Stomach (tissue), 19 donors: ENCODE measurements at places on chromosomes 11 and 22.

DNA sequence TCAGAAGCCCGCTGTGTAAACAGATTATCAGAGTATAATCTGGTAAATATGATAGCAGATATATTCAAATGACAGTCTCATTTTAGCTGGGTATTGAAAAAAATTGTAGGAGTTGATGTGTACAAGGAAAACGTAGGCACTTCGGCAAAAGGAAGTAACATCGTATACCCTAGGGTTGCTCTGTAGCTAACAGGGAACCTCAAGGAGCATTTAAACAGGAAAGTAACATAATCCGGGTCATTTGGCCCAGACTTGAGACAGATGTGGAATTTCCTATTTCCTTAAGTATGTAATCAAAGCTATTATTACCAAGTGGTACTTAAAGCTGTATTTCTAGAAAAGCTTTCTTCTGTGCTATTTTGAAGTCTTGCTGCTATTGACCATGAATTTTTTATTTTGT is 215.6 kb downstream of the DDX10 start:
- DNase-seq = no peak

DNA sequence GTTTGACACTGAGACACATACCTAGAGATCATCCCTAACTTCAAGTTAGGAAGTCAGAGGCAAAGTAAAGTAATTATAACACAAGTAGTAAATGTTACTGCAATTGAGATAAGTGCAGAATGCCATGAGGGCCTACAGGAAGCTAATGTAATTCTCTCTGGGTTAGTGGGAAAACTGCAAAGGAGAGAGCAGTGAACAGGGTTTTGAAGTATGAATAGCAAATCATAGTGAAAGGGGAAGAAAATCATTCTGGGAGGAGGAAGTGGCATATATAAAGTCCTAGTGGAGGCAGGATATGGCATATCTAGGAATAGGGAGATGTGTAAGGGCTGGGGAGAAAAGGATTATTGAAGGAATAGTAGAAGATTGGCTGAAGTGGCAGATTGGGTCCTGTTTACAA is 27.9 kb downstream of the RNF169 start:
- no peak for DNase-seq

- no peak for DNase-seq
These were observed 32.7 kb downstream of the THOC5 start for GRCh38 chr22:29520851-29521250.

- no peak for DNase-seq
These were observed 27.0 kb downstream of the MYO7A start for GRCh38 chr11:77155082-77155475.

DNA sequence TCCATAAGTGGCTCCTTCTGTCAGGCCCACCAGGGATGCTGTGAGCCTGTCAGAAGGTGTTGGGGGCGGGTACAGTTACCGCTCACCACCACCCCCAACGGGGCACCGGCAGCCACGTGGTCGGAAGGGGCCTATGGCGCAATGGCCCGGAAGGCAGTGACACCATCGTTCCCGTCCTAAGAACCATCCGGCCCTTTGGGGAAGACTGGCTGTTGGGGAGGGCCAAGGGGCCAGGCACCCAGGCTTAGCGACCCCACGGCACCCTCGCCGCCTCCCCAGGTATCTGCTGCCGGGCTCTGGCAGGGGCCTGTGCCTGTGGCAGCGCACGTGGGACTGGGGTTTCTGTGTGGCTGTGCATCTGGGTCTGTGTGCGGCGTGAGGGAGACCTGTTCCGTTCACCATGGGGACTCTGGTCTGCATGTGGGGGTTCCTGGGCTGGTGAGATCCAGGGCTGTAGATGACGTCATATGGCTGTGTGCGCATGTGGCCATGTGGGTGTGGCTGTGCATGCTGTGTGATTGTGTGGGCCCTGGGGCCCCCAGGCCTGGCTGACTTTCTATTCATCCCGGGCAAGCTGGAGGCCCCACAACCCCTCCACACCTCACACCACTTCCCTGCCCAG is 717 bp downstream of the OSM start:
- DNase-seq = peak; percentile 68

DNA sequence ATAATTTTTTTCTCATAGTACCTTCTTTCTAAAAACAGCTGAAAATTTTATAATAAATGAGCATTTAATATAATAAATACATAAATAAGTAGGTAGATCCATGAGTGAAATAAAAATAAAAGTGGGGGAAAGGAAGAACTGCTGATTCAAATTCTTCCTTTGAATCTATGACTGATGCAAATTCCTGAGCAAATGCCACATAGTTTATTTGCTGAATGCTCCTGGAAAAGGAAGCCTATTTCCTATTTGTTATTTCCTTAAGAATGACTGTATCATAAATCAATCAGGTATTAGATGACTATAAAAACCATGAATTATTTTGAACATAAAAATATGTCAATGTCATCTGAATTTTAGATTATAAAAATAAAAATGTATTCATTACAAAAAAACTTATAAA is 16.6 kb downstream of the BTBD10 start:
- no peak for DNase-seq

GRCh38 chr11:34271727-34272126 is 86.1 kb downstream of the ABTB2 start:
- no peak for DNase-seq

- DNase-seq = no peak
These were observed 10.4 kb upstream of the MRGPRD start for GRCh38 chr11:68990995-68991780.

- peak; percentile 18 for DNase-seq
These were observed 76.4 kb downstream of the GGTLC2 start for GRCh38 chr22:22720724-22721261.

GRCh38 chr11:12137005-12137690 is 26.8 kb downstream of the MICAL2 start:
- DNase-seq = peak; percentile 51

GRCh38 chr22:36838119-36839030 is 21.5 kb upstream of the PVALB start:
- DNase-seq = no peak

DNA sequence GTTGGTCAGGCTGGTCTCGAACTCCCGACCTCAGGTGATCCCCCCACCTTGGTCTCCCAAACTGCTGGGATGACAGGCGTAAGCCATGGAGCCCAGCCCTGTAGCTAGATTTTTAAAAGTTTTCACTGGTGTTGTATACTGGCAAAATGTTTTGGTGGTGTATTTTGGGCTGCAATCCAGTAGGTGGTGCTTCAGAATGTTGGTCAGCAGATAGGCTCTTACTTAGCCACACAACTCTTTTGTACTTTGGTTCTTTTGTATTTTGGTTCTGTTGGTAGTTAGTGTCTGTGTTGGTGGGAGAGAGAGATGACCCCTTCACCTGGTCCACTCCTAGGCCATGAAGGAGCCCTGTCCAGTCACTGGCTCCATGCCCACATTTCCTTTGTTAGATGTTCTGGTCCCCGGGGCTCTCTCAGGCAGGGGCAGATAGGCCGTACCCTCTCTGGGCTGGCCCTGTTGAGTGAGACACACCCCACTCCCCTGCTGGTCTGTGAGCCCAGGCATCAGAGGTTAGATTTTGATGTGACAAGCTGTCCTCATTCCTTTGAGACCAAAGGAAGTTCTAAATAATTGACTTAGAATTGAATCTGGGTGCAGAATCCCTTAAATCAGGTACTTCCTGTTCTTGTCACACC is 123.8 kb downstream of the DDX10 start:
- peak; percentile 24 for DNase-seq

DNA sequence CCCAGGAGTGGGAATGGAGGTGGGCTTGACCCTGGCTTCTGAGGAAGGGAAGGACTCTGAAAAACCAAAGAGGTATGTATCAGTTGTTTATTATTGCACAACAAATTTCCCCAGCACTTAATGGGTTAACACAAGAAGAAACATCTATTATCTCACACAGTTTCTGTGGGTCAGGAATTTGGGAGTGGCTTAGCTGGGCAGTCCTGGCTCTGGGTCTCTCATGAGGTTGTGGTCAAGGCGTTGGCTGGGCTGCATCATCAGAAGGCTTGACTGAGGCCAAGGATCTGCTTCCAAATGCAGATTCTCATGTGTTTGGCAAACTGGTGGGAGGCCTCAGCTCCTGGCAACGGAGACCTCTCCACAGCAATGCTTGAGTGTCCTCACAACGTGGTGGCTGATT is 17.5 kb upstream of the SMIM38 start:
- no peak for DNase-seq

DNA sequence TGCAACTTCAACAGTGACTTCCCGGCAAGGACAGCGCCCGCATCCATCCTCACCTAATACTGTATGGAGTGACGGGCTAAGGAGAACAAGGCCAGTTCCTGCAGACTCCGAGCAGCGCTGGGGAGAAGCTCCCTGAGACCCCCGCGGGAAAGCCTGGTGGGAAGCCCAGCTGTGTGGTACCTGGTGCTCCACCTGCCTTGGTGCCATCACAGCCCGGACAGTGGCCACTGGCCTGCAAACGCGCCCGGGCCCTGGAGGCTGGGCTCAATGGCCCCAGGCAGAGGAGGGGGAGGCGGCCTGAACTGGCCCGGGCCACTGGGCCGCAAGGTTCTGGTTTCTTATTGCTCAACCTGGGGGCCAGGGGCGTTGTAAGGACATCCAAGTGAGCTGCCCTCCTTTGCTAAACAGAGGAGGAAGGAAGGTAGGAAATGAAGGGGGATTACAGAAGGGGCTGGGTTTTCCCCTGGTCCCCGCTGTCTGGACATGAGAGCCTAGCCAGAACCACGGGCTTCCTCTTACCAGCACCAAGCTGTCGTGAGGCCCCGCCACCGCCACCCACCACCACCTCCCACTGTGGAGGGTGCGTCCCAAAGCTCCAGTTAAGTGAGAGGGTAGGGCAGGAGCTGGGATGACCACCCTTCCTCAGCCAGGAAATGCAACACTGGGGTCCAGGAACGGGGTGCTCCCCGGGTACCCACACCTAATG is 8.5 kb upstream of the CDC42BPG start:
- DNase-seq = no peak

DNA sequence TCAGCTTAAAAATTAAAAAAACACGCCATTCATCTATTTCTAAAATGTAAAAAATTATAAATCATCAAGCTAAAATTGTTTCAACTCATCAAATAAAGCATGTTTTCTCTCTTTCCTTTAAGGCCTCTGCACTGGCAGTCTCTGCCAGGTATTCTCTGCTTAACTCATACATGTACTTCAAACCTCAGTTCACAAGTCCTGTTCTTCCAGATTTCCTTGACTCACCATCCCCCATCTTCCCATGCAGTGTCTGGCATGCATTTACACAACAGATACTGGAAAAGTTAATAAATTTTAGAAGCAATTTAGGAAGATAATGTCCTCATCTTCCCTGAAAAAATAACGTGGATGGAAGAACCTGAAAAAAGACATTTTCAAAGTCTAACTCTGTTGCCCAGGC is 32.5 kb downstream of the CSTF3 start:
- peak; percentile 32 for DNase-seq

DNA sequence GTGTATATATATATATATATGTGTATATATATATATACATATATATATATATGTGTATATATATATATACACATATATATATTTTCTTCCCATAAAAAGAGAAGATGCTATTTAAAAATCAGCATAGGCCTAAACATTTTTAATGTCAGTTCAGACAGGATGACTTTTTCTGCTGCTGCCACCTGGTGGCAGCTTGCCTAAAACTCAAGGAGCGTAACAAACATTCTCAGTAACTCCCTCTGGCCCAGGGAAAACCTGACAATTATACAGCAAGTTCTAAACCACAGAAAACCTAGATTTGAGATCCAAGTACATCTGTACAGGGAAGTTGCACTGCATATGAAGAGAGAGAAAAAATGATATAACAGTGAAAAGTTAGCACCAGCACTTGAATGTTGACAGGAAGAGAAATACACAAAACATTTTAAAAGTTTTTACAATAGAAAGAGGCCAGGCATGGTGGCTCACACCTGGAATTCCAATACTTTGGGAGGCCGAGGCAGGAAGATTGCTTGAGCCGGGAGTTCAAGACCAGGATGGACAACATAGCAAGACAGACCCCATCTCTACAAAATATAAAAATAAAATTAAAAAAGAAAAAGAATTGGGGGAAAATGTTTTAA is 16.6 kb downstream of the OR8A1 start:
- DNase-seq = peak; percentile 55

GRCh38 chr11:34637303-34637702 is 16.4 kb downstream of the EHF start:
- peak; percentile 60 for DNase-seq

DNA sequence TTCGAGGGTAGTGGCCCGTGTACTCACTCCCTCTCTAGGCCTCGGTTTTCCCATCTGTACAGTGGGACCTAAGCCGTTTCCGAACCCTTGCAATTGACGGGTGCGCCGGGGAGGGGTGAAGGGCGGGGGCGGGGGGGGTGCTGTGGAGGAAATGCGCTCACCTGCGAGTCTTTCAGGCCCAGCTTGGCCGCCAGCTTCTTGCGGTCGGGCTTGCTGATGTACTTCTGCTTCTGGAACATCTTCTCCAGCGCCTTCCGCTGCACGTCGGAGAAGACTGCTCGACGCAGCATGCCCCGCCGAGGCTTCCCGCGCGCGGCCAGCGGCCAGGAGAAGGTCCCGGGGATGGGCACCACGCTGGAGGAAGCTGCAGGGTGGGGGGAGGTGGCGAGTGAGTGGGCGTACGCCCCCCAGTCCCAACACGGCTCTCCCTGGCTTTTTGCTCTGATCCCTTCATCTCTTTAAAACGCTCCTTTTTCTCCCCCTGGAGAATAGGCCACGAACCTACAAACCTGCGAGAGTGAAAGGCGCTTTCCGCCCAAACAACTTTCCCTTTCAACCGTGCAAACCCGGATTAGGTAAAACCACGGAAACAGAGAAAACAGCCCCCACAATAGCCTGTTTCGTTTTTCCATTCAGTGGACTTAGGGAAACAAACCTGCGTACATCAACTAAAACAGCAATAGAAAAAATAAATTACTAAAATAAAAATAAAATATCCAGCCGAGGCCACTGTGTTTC is 3.2 kb downstream of the DBX1 start:
- no peak for DNase-seq
